ENCODE measurements at places on chromosomes 5 and 9.

- no peak for DNase-seq
Measured at GRCh38 chr9:107615321-107615720, 125.8 kb upstream of the KLF4 start.

DNA sequence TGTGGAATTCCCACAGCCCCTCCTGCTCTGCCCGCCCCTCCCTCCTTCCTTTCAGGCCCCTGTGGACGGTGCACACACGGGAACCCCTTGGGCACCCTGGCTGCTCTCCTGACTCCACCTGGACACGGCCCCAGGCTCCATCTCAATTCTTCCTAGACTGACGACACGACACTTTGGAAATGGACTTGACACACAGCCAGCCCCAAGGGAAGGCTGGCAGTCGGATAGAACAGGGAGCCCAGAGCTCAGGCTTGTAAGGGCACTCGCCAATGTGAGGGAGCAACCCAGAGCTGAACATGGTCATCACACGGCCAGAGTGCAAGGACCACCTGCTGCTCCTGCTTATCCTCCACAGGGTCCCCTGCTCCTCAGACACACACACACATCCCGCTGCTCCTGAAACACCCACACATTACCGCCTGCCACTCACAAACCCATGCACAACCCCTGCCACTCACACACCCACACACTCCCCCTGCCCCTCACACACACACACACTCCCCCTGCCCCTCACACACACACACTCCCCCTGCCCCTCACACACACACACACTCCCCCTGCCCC, 8.9 kb downstream of the SLC9A3 start:
- DNase-seq = no peak

GRCh38 chr5:17118631-17119030, 98.8 kb upstream of the BASP1 start:
- DNase-seq = no peak

DNA sequence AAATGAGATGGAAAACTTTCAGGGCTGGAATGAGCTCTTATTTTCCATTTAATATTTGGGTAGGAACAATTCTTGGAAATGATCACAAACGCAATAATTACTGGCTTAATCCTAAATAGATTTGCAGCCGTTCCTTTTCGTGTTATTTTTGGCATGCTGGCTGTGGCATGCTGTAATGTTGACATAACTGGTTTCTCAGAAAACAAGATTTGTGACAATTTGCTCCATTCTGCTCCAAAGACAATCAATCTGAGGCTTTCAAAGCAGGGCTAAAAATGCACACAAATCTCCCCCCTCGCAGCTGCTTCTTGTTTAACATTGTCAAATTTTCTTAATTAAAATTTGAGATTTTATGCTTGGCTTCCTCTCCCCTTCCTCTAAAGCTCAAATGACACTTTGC, 151.2 kb downstream of the TTC39B start:
- DNase-seq = no peak

- no peak for DNase-seq
Measured at GRCh38 chr9:105865285-105865684, 170.9 kb downstream of the TMEM38B start.

GRCh38 chr9:123073991-123074422, 40.5 kb downstream of the GPR21 start:
- no peak for DNase-seq

DNA sequence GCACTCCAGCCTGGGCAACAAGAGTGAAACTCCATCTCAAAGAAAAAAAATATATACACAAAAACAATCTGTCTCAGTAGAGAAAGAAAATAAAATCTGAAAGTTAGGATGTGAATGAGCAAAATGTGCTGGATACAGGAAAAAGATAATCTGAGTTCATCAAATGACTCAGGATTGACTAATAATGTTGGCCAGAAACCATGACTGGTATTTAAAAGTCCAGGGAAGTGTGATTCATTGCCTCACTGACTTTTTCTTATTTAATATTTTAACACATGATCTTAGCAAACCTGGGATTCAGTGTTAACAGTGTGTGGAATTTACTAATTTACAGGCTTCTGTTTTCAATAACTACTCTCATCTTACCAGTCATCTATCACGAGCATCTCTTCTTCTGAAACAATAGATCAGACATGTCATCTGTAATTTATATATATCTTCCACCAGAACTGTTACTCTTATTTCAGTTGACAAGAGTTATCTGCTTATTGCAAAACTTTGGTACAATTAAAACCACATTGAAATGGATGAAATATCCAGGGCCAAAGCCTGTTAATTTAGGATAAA, 256.7 kb downstream of the CDH12 start:
- DNase-seq = no peak

DNA sequence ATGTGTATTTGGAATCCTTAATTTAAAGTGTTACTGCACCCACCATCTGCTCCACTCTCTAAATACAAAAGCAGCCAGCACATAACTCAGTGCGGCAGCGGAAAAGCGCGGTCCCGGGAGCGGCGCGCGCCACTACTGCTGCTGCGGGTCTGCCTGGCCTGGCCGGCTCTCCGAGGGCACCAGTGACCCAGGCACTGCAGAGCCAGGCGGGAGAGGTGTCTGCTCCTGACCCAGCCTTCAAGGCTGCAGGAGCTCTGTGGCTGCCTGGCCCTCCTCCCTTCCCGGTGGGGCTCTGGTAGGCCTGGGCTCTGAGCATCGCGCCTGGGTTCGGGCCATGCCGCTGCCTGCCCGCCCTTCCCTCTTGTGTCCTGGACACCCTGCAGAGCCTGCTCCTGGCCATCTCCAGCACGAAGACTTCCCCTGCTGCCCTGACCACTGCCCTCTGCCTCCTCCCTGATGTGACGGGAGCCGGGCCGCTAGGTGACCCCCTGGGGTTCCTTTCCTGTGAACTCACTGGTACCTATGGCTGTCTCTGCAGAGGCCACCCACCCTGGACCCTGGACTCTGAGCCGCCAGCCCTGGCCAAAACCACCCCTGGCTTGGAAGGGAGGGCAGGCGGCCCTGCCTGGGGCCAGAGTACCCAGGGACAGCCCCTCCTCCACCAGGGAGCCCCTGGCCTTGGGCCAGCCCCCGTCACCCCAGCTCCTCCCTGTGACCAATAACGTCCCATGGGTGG, 32.8 kb upstream of the UBAC1 start:
- DNase-seq = no peak

- no peak for DNase-seq
Measured at GRCh38 chr9:22342491-22343217, 104.0 kb upstream of the DMRTA1 start.
